Endothelial cell of umbilical vein (primary cell): ENCODE measurements at places on chromosomes 1 and 21.

- DNase-seq = peak; percentile 56
These were observed 50.8 kb downstream of the HS2ST1 start for GRCh38 chr1:86965012-86965826.

DNA sequence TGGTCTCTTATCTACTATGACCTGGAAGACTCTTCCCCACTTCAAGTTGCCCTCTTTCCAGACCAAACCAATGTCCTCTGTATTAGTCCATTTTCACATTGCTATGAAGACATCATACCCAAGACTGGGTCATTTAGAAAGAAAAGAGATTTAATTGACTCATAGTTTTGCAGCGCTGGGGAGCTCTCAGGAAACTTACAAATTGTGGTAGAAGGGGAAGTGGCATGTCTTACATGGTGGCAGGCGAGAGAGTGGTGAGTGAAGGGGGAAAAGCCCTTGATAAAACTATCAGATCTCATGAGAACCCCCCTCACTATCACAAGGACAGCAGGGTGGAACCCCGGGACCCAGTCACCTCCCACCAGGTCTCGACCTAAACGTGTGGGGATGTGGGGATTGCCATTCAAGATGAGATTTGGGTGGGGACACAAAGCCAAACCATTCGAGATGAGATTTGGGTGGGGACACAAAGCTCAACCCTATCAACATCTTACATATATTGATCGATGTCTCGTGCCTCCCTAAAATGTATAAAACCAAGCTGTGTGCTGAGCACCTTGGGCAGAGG lies 14.2 kb upstream of the AGPAT3 start:
- DNase-seq = no peak

GRCh38 chr1:232952514-232953499 lies 2.4 kb downstream of the NTPCR start:
- DNase-seq = peak; percentile 49

DNA sequence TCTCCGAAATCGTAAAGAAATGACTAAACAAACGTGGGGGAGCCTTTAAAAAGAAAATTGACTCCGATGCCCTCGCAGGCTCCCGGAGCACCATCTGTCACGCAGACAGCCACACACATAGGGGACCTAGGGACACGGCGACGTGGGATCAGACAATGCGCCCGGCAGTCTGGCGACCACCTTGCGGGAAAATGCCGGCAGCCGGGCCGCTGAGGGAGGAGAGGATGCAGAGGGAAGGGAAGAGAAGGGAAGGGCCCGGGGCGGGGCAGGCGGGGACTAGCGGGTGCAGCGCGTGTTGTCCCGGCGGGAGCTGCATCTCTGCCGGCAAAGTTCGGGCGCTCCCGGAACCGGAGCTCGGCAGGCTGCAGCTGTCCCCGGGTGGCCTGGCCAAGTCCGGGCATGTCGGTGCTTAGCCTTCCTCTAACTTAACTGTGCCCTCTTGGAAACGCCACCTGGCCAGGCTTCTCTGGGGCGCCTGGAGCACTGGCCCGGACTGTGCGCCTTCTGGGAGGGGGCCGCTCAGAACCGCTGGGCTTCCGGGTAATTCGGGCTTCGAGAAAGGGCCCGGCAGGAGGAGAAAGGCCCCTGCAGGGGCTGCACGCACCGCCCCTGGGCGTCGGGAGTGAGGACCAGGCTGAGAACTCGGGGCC lies 1.8 kb downstream of the NHLH2 start:
- DNase-seq = no peak

GRCh38 chr1:27111626-27112573 lies 43.0 kb downstream of the SLC9A1 start:
- DNase-seq = peak; percentile 99

GRCh38 chr1:156128654-156129597 lies 14.4 kb downstream of the LMNA start:
- DNase-seq = peak; percentile 47

DNA sequence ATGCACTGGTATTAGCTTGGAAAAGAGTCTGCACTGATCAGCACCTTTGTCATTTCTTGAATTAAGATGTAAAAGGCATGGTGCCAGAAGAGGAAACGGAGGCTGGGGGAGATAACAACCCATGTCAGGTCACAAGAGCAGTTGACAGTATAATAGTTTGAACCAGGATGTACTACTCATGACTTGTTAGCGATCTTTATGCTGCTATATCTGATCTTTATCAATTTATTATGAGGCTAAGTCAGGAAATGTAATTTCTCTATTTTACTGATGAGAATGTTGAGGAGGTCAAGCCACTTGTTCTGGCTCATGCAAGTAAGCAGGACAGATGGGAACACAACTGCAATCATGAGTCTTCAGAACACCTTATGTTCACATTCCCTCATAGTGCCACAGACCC lies 41.4 kb downstream of the RGS5 start:
- peak; percentile 69 for DNase-seq

DNA sequence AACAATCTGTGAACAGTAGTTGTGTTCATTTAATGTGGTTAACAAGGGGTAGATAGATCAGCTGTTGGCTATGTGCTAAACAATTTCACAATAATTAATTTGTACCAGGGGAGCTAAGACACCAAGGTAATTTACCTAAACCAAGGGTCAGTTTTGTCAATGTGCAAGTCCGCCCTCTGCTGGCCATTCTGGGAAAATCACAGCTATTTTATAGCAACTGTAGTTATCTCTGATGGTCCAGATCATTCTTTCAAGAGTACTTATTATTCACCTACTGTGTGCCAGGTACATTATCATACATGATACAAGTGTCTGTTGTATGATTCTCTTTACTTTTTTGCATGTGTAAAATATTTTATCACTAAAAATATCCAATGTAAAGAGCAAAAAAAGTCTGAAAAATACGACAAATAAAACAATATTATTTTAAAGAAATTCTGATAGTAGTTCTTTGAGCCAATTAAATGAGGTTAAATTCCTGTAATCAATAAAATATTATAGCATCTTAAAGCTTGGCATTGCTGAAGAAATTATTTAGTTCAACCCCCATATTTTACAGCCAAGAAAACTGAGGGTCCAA lies 312.3 kb upstream of the FAM78B start:
- peak; percentile 53 for DNase-seq

- no peak for DNase-seq
These were observed 3.9 kb downstream of the NHLH1 start for GRCh38 chr1:160370561-160371345.

DNA sequence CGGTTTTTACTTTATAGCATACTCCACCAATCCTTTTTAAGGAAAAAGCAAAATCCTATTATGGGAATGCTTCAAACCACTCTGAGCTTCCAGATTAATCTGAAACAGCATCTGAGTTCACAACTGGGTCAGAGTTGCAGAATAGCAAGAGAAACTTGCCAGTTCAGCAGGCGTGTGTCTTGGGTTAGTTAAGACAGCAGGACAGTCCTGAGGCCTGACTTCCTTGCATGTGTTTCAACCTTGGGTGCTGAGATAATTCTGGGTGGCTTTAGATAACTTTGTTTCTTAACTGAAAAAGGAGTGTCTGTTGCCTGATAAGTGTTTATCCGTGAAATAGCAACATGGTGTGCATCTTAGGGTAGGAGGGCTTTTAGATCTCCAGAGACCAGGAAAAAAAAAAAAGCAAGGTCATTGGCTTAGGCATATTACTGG lies 169.2 kb downstream of the DHRS3 start:
- no peak for DNase-seq

- no peak for DNase-seq
These were observed 462.5 kb downstream of the SETD4 start for GRCh38 chr21:35597750-35598339.

- DNase-seq = no peak
These were observed 14.6 kb upstream of the UMODL1 start for GRCh38 chr21:42056468-42056867.

DNA sequence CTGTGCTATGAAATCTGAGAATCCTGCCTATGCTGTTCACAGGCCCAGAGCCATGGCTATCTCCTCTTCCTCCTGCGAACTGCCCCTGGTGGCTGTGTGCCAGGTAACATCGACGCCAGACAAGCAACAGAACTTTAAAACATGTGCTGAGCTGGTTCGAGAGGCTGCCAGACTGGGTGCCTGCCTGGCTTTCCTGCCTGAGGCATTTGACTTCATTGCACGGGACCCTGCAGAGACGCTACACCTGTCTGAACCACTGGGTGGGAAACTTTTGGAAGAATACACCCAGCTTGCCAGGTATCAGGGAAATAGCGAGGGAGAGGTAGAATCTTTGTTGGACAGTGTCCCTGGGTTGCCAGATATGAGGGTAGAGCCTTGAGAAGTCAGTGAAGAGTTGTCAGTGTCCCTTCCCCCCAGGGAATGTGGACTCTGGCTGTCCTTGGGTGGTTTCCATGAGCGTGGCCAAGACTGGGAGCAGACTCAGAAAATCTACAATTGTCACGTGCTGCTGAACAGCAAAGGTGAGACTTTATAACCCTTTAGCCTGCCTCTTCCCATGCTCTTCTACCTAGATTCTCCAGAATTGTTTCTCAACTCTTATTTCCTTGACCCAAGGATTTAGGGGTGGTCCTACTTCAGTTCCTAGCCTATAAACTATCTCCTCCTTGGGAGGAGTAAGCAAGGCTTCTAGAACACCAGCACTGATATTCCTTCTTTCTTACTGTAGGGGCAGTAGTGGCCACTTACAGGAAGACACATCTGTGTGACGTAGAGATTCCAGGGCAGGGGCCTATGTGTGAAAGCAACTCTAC lies 1.4 kb downstream of the NIT1 start:
- peak; percentile 55 for DNase-seq

DNA sequence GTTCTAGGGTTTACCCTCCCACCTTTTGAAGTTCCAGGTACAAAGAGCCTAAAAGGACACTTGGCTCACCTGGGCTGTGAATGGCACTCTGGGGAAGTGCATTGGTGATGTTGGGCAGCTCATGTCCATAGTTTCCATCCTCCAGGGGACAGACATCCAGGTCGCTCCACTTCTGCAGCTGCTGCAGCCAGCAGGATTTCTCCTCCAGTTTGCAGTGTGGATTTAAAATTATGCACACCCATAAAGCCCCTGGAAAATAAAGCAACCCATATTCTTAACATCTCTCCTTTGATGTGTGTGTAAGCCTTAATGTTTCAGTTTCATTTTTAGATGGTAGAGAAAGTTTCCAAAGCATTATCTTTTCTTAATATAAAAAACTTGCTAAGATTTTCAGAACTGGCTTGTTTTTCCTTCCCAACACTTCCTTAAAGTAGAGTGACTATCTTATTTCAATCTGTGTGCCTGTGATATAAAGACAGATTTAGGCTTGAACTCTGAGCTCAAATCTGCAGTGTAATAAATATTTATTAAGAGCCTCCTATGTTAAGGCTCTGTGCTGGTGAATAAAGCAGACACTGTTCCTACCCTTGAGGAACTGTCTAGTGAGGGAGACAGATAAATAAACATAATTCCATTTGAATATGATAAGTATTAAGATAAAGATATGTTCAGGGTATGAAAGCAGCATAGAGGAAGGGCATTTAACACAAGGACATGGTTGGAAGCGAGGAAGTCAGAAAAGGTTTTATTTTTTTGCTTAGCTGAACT lies 39.1 kb downstream of the UROD start:
- no peak for DNase-seq

- DNase-seq = no peak
These were observed 4.3 kb downstream of the MEF2D start for GRCh38 chr1:156496211-156496761.

- no peak for DNase-seq
These were observed at the start of gene PIK3CD for GRCh38 chr1:9651565-9652378. PIK3CD (plus strand) TSS chr1:9651731; CDS start chr1:9710456, 58,725 bp downstream.

DNA sequence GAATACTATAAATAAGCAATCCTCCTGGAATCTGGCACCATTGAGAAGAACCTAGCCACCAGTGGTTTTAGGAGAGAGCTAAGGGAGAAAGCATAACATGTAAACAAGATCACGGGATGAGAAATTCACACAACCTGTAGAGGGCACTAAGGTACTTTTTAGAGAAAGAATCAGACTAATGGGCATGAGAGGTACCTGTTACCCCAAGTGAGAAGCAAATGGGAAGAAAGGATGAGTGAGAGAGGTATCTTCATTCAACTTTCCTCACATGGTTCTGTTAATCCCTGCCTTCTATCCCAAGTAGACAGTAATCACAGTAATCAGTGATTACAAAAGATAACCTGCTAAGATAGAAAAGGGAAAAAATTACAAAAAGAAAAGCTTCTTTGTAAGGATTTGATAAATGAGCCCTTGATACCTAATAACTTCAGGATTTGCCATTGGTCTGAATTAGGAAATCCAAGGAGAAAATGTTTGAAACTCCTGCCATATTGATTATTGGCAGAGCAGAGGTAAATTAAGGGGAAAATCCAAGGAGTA lies 251.1 kb upstream of the ADGRL2 start:
- DNase-seq = peak; percentile 77

GRCh38 chr1:32068957-32069588 lies 3.7 kb upstream of the TMEM39B start:
- DNase-seq = peak; percentile 13

DNA sequence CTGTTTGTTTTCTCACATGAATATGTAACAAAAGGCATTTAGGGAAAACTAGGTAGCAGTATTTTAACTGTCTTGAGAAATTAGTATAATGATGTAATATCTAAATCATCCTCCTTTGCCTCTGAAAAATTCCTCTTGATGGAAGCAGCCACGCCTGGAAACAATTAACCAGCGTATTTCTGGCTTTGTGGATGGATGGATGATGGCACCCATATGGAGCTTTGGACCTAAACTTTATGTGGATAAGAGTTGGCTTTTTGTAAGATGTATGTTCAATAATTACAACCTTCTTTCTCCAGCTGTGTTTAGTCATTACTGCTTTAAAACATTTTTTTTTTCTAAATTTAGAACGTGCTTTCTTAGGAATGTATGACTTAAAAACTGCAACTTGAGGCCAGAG lies 12.7 kb downstream of the CDCA8 start:
- DNase-seq = no peak

GRCh38 chr1:14111121-14111520 lies 411.1 kb downstream of the PRDM2 start:
- no peak for DNase-seq

DNA sequence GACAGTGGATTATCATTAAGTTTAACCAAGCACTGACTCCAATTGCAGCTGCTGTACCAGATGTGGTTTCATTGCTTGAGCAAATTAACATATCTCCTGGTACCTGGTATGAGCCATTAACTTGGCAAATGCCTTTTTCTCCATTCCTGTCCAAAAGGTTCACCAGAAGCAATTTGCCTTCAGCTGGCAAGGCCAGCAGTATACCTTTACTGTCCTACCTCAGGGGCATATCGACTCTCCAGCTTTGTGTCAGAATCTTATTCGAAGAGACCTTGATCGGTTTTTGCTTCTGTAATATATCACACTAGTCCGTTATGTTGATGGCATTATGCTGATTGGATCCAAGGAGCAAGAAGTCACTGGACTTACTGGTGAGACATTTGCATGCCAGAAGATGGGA lies 9.5 kb upstream of the GTF2B start:
- DNase-seq = no peak

- DNase-seq = no peak
These were observed 3.9 kb upstream of the PITHD1 start for GRCh38 chr1:23774174-23774880.

DNA sequence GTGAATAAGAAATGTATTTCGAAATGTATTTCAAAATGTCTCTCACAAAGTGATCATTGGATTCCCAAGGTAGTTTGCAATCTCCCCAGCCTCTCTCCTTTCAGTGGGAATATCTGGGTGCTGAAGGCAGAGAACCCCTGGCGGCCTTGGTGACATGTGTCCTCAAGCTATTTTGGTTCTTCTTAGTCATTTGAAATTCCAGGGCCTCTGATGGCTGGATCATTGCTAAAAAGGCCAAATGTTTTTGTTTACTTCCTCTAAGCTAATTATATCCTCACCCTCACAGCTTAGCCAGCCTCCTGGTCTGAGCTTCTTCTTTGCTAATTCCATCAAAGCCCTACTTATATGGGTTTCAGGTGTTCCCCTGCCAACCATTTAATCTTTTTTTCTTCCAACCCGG lies 71.2 kb downstream of the LRRC40 start:
- DNase-seq = no peak

- no peak for DNase-seq
These were observed 69.7 kb downstream of the NFIA start for GRCh38 chr1:61152066-61152465.
